Ovary (tissue), 10 donors: ENCODE measurements at places on chromosomes 1 and 21.

DNA sequence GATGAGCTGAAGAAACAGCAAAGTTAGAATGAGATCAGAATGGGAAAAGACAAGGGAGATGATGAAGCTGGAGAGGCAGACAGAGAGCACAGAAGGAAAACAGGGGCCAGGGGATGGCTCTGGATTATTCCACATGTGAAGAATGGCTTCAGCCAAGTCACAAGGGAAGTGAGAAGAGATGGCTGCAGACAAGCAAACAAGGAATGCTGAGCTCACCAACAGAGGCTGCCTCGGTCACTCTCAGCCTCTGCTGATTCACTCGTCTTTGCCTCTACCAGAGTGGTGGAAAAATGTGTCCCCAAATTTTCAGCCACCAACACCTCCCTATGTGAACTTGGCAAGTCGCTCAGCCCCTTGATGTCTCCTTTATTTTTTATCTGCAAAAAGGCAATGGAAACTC lies 46.7 kb downstream of the TRABD2B start:
- DNase-seq, result no peak

DNA sequence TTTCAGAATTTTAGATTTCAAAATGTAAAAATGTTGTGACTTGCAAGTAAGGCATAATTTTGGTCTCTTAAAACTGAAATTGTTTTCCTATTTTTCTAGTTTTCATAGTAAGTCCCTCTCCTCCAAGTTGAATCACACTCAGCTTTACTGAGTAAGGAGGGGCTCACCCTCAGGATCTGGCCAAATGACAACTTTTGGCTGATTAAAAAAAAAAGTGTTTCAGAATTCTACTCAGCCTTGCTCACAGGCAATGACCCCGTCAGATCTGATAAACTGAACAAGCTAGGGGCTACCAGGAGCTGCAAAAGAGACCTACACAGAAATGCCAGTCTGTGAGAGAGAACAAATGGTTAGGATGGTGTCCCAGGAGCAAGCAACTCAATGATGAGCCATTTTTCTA lies 159.8 kb downstream of the PBX1 start:
- no peak for DNase-seq

GRCh38 chr1:29557066-29557465 lies 320.7 kb downstream of the PTPRU start:
- no peak for DNase-seq

DNA sequence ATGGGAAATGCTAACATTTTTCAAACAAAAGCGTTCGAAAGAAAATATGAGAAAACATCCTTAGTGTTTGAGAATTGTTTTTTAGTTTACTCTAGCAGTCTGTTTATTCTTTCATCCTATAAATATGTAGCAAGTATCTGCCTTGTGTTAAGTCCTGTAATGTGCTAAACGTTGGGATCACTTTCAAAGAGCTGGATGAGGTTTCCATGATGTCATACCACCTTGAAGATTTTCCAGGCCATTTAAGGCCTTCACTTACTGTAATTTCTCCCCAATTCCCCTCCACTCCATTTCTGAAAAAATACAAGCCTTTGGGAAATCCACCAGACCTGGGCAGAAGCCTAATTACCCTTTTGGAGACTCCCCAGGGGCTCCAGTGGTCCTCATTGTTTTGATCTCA lies 24.2 kb upstream of the CTBS start:
- no peak for DNase-seq

DNA sequence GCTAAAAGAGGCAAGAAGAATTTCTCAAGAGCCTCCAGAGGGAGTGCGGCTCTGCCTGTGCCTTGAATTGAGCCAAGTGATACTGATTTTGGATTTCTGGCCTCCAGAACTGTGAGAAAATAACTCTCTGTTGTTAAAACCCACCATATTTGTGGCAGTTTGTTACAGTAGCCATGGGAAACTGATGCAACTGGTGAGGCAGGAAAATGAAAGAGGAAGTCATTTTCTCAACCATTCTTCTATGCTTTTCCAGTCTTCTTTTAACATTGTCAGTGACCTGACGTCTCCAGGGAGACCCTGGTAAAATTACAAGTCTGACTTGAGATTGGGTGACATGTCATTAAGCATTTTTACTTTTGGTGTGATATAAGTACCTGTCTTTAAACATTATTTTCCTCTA lies 5.8 kb downstream of the OR6P1 start:
- no peak for DNase-seq

DNA sequence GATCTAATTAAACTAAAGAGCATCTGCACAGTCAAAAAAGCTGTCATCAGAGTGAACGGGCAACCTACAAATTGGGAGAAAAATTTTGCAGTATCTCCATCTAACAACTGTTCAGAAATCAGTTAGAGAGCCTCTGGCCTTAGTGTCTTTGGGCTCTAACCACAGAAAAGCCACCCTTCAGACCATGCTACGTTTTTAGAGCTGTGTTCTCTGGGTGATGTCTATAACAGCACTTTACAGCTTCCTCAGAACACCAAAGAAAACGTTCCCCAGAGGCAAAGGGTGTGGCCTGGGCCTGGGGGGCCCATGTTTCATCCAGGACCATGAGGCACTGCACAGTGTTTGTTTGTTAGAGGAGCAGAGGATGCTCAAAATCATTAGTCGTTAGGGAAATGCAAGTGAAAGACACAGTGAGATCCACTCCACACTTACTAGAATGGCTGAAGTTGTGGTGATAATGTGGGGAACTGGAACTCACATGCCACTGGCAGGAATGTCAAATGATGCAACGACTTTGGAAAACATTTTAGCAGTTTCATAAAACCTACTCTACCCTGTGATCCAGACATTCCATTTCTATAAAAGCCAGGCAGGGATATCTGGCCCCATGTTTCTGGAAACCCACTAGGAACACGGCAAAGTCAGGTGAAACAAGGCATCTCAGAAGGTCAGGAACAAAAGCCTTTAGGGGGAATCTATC lies 250.4 kb upstream of the HOOK1 start:
- no peak for DNase-seq
